ENCODE measurements at places on chromosomes 13 and 19.

GRCh38 chr13:85675151-85675907, 123.9 kb downstream of the SLITRK6 start:
- DNase-seq, result no peak

DNA sequence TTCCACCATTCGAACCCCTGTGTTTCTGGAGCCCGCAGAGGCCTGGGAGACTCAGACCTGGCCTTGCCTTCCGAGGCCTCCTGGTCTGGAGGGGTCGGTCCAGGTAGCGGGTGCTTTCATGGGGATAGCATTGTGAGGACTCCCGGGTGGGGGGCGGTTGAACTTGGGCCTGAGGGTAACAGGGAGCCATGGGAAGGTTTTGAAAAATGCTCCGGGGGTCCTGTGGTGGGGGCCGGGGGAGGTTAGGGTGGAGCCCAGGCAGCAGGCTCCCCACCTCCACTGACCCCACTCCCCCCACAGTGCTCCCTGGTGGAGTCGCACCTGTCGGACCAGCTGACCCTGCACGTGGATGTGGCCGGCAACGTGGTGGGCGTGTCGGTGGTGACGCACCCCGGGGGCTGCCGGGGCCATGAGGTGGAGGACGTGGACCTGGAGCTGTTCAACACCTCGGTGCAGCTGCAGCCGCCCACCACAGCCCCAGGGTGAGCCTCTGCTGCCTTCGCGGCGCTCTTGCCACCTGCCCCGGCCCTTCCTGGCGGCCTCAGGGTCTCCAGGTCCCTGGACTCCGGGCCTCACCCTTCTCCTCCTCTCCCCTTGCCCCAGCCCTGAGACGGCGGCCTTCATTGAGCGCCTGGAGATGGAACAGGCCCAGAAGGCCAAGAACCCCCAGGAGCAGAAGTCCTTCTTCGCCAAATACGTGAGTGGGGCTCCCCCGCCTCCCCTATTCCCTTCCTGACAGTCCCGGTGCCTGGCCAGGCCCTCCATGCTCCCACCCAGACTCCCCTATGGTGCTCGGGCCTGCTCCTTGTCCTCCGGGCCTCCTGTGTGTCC, 3.8 kb upstream of the GARIN5A start:
- DNase-seq, result no peak

DNA sequence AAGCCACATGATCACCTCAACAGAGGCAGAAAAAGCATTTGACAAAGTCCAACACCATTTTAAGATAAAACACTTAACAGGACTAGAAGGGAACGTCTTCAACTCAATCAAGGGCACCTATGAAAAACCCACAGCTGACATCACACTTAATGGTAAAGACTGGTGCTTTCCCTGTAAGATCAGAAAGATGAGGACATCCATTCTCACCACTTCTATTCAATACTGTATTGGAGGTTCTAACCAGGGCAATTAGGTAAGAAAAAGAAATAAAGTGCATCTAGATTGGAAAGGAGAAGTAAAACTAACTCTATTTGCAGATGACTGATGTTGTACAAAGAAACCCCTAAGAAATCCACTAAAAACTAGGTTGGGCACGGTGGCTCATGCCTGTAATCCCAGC, 11.2 kb upstream of the AKAP8 start:
- no peak for DNase-seq

DNA sequence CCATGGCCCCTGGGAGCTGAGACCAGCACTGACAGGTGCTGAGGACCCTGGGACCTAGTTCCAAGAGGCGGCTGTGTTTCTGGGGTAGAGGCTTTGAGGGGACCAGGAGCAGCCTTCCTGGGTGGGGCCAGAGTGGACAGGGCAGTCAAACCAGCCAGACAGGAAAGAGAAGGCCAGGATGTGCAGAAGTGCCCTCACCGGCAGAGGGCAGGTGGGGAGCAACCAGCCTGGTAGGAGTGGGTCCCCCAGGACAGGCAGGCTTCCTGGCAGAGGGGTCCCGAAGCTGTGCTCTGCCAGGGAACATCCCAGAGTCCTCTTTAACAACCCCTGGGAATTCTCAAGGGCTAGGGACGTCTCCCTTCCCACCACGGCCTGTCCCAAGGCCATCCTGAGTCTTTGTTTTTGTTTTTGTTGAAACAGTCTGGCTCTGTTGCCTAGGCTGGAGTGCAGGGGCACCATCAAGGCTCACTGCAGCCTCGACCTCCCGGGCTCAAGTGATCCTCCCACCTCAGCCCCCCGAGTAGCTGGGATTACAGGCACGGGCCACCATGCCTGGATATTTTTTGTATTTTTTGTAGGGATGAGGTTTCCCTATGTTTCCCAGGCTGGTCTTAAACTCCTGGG, 3.0 kb upstream of the HIPK4 start:
- no peak for DNase-seq

DNA sequence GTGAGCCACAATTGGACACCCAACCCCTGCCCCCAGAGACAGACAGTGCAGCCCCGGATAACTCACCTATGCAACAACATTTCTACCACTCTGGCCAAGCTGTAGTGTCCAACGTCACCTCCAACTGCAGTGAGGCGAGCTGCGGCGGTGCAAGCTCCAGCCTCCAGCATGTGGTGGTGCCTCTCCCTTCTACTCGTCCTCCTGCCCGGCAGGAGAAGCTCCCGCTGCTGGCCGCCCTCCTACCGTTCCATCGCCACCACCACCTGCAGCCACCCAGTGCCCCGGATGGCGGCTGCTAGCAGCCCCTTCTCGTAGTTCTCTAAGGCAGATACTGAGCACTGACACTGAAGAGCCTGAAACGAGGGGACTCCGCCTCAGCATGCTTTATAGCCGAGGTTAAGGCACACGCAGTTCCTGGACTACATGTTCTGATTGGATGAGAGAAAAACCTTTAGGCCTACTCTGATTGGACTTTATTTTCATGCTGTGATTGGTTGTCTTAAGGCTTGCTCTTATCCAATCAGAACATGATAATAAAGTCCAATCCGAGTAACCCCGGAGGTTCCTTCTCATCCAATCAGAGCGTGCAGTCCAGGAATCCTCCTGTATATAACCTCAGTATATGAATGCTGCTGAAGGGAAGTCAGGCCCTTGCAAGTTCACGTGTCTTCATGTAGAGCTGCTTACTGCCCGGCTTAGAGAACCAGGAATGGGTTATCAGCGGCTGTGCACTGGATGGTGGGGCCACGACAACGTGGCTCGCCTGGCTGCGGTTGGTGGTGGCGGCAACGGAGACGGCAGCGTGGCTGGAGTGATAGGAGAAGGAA, 63.5 kb downstream of the TUBA3C start:
- DNase-seq, result no peak

- no peak for DNase-seq
Observed at GRCh38 chr13:70842062-70842644, 733.9 kb upstream of the KLHL1 start.
